Astrocyte (in vitro differentiated cells and primary cell): ENCODE measurements at places on chromosomes 2 and 18.

DNA sequence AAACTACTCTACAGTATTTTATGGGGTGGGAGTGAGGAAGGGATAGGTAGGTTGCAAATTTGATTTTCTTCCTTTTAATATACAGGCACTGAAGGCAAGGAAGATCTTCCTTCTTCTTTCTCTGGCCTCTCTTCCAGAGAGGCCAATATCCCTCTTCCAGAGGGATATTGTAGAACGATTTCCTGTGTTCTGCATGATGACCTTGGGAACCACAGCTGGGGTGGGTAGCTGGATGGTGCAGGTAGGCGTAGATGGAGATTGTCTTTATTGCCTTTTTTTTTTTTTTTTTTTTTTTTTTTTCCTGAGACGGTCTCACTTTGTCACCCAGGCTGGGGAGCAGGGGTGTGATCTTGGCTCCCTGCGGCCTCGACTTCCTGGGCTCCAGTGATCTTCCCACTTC, 49.4 kb downstream of the GATA6 start:
- DNase-seq: no peak

GRCh38 chr2:215693193-215693998, 257.5 kb upstream of the FN1 start:
- DNase-seq: peak; percentile 94

DNA sequence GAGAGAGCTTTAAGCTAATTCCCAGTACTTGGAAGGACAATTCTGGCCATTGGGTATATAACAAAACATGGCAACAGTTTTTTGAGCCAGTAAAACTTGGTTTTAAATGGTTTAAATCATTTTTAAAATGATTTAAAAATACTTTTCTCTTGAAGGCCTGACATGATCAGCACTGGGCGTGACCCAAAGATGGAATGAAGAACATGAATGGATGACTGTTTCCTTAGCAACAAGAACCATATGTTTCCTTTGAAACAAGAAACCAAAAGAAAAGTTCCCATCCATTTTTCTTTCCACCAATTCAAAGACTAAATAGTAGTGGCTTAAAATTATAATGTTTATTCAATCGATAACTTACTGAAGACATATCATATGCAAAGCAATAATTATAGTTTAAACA, 348.3 kb upstream of the FIGN start:
- DNase-seq: no peak

DNA sequence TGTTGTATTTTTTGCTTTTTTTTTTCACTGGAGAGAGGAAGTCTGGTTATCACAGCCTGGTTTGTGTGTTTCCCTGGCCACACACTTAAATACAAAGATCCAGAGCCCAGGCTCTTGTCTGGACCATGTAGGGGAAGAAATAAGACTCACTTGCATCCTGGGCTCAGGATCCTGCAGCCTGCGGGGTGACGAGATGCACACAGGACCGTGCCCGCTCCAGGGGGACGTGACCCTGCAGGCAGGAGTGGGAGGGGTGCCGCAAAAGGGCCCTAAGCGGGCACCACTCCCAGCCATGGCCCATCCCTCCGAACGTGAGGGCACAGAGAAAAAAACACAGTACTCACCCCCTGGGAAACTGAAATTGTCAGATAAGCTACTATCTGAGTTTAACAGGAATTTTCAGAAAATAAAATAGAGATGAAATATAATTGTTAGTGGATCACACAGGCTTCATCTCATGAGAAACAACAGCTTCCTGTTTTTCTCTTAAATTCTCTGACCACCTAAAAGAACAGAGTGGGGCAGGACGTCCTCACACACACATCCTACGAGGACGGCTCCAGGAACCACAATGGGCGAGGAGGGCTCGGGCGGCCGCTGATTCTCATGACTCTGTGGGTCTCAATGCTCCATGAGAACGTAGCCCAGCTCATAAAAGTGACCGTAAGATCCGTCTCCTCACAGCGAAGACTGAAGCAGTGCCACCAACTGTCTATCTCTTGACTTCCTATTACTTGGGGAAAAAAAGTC, 142.6 kb upstream of the ALKAL2 start:
- no peak for DNase-seq
